Psoas muscle (tissue), 8 donors: ENCODE measurements at places on chromosomes 12 and 14. TPM values are rescaled to one million over a fixed set of nuclear protein-coding genes. Genes with fewer than 3 reads are reported as not detected.

Gene IL22
- not detected for total RNA-seq

GRCh38 chr12:48198672-48198971, 4.5 kb downstream of the OR10AD1 start:
- H3K4me3 ChIP-seq, result peak overlapping the region; percentile 74
- peak; percentile 65 for DNase-seq
- peak overlapping the region; percentile 96 for H3K27ac ChIP-seq
- H3K4me1 ChIP-seq, result peaks cover 25% of the 10 kb centered on the region
- H3K27me3 ChIP-seq, result no peaks in the 10 kb centered on the region
- no peaks in the 10 kb centered on the region for H3K36me3 ChIP-seq

GRCh38 chr12:14303661-14304155, 61.8 kb upstream of the ATF7IP start:
- H3K27me3 ChIP-seq, result no peaks in the 10 kb centered on the region
- no peak overlapping the region for H3K27ac ChIP-seq
- H3K4me3 ChIP-seq, result no peak overlapping the region
- H3K36me3 ChIP-seq, result no peaks in the 10 kb centered on the region

Gene LGR5
- 4.7 TPM for total RNA-seq

Gene TPI1
- total RNA-seq, result 537 TPM

Gene SERPINA3
- 229 TPM for total RNA-seq

DNA sequence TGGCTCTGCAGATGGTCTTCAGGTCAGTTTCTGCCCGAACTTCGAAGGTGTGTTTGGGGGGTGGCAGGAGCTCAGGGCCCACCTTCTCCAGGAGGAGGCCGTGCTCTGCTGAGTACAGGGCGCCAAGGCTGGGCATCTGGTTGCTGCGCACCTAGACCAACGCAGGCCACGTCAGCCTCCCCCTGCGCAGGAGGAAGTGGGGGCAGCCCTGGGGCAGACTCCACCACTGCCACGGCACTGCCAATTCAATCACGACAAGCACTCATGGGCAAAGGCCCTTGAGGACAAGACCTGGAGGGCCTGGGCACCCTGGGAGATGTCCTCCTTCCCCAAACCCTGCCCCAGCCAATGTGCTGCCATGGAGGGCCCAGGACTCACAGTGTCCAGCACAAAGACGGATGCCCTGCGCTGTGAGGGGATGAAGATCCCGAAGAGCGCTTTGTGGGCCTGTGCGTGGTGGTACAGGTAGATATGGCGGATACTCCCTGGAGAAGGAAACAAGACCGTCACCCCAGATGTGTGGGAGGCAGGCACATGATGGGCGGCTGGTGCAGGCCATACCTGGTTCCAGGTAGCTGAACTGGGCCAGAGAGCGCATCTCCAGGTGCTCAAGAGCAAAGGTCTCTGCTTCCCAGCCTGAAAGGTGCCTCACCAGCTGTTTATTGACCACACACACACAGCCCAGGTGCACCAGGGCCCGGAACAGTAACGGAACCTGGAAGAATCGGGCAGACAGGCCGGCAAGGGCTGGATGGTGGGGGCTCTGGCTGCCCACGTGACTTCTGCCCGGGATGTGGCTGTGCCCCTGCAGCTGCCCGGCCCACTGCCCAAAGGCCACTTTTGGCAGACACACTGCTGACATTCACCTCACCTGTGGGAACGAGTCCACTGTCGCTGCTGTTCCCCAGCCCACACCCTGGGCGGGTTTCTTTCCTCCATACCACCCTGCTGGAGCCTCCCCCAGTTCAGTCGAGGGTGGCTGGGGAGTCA, 24.6 kb downstream of the P2RX2 start:
- no peak overlapping the region for H3K4me3 ChIP-seq
- no peak for DNase-seq
- peaks cover 67% of the 10 kb centered on the region for H3K36me3 ChIP-seq
- H3K27ac ChIP-seq, result no peak overlapping the region

GRCh38 chr14:59155886-59156285, 32.6 kb upstream of the DAAM1 start:
- H3K36me3 ChIP-seq, result no peaks in the 10 kb centered on the region
- no peak for DNase-seq
- no peak overlapping the region for H3K27ac ChIP-seq
- H3K4me3 ChIP-seq, result no peak overlapping the region
- no peaks in the 10 kb centered on the region for H3K4me1 ChIP-seq

DNA sequence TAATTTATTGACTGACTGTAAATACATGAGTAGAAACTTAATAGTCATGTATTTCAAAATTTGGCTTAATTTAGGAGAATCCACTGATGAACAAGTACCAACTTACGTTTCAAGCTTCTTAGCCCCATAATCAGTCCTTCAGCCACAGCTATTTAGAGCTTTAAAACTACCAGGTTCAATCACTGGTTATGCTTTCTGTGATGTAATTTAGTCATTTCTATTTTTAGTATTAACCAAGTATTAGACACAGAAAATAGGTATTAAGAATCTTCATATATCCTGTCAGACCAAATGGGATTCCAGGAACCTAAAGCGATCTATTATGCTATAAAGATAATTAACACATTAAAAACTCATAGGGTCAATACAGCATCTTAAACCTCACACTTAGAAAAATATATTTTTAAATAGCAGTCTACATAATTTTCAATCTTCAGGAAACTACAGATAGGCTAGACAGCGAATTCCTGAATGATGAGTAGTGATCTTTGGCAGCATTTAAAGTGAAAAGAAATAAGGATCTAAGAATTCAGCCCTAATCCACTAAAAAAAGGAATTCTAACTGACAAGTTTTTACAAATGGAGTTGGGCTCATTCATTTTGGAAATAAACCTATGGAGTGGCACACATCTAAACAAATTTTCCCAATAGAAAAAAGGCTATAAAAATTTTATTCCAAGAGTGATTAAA, 51.5 kb downstream of the ZC3H14 start:
- no peak overlapping the region for H3K27ac ChIP-seq
- H3K27me3 ChIP-seq, result no peaks in the 10 kb centered on the region
- peaks cover 11% of the 10 kb centered on the region for H3K36me3 ChIP-seq

Gene STON2
- 58.0 TPM for total RNA-seq
